ENCODE measurements at places on chromosomes 13 and 19. TPM values are rescaled to one million over a fixed set of nuclear protein-coding genes. Genes with fewer than 3 reads are reported as not detected.

ZIC2 gene
- polyA plus RNA-seq = 0.21 TPM

RPL36 gene
- 637 TPM for polyA plus RNA-seq

PNMA8C gene
- polyA plus RNA-seq = 0.25 TPM

ANKLE1 gene
- polyA plus RNA-seq = 1.7 TPM

TNNT1 gene
- 4.3 TPM for polyA plus RNA-seq

NLRP9 gene
- polyA plus RNA-seq = not detected

CEACAM5 gene
- polyA plus RNA-seq = 0.34 TPM

FNDC3A gene
- polyA plus RNA-seq = 69.3 TPM

BABAM1 gene
- 99.3 TPM for polyA plus RNA-seq

CYP4F2 gene
- not detected for polyA plus RNA-seq

TEX26 gene
- 1.3 TPM for polyA plus RNA-seq

ELAVL1 gene
- polyA plus RNA-seq = 70.8 TPM

HIF3A gene
- polyA plus RNA-seq = 150 TPM

HCN2 gene
- 0.08 TPM for polyA plus RNA-seq

TTC9B gene
- 0.14 TPM for polyA plus RNA-seq

BST2 gene
- polyA plus RNA-seq = 18.5 TPM

MCEMP1 gene
- polyA plus RNA-seq = 0.90 TPM

OR10H1 gene
- not detected for polyA plus RNA-seq

CD79A gene
- polyA plus RNA-seq = 0.85 TPM

CACNG8 gene
- polyA plus RNA-seq = 0.10 TPM

RUBCNL gene
- 2.7 TPM for polyA plus RNA-seq

ZNF20 gene
- 6.4 TPM for polyA plus RNA-seq

TMIGD2 gene
- 0.22 TPM for polyA plus RNA-seq
